Nephron progenitor cell (in vitro differentiated cells): ENCODE measurements at places on chromosomes 6 and 20.

DNA sequence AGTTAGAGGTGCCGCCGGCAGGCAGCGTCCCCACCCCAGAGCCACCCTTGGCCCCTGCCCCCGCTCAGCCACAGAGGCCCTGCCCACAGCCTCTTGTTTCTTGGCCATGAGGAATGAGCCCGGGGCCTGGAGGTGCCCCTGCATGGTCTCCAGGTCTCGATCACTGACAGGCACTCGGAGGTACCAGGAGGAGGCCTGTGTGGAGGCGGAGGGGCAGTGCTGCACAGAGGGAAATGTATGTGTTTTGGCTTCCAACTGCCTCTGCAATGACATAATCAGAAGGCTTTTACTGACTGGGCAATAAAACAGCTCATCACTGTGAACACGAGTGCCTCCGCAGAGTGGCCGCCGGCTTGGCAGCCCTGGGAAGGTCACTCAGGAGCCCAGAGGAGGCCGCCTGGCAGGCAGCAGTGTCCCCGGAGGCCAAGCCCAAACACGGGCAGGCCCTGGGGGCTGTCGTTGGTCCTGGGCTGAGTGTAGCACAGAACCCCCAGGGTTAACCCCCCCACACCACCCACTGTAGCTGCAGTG, 61.1 kb upstream of the GATA5 start:
- DNase-seq = no peak

DNA sequence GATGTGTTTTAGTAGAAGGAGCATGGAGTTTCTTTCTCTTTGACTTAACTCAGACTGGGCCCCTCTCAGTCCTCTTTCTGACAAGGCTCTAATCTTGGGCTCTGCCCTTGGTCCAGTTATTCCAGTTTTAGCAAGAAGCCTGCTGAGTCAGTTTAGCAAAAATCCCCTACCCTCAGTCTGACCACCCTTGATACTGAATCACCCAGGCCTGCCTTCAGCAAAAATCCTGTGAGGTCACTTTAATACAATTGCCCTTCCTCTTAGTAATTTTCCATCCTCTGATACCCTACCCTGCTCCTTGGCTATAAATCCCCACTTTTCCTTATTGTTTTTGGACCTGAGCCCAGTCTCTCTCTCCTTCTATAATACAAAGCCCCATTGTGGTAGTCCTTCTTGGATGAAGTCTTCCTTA, 326.7 kb upstream of the NOX3 start:
- DNase-seq = no peak

- no peak for DNase-seq
Observed at GRCh38 chr20:8151372-8151771, 19.3 kb downstream of the PLCB1 start.

DNA sequence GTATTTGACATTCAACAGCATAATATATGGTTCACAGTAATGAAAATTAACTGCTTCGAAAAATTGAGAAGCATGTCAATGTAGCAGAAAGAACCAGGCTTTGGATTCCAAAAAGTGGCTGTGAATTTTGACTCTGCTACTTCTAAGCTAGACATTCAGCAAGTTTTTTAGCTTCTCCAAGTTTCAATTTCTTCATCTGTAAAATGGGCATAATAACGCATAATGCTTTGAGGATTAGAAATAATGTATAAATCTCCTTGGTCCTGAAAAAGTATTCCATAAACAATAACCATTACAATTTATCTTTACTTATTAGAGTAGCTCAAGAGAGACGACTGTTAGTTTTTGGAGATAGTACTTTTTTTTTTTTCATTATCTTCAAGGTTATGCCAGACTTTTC, 7.7 kb downstream of the BLTP3A start:
- DNase-seq = no peak

- DNase-seq = no peak
Observed at GRCh38 chr6:122438975-122439374, 32.6 kb downstream of the SERINC1 start.

DNA sequence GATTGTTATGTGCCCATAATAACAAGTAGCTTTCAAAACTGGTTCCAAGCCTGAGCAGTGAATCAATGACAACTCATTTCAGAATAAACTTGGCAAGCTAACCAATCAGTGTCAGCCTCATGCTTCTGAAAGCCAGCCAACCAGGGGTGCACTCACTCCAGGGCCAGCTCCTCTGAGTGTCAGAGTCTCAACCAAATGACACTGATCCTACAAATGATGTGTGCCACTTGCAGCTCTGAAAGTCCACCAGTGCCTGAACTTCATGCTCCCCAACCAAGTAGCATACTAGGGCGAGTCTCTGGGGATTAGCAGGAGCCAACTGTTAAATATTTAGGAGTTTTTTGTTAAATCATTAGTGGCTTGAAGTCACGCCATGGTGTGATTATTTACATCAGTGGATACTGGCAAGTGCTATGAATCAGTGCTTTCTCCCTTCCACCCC, 4.5 kb downstream of the IYD start:
- DNase-seq = no peak

GRCh38 chr20:48794360-48794759, 33.4 kb downstream of the PREX1 start:
- peak; percentile 52 for DNase-seq

GRCh38 chr6:20467437-20467836, 65.8 kb downstream of the E2F3 start:
- no peak for DNase-seq

- DNase-seq = no peak
Observed at GRCh38 chr6:111012143-111012452, 30.3 kb downstream of the RPF2 start.

GRCh38 chr6:33391922-33392594, 435 bp downstream of the KIFC1 start:
- no peak for DNase-seq

DNA sequence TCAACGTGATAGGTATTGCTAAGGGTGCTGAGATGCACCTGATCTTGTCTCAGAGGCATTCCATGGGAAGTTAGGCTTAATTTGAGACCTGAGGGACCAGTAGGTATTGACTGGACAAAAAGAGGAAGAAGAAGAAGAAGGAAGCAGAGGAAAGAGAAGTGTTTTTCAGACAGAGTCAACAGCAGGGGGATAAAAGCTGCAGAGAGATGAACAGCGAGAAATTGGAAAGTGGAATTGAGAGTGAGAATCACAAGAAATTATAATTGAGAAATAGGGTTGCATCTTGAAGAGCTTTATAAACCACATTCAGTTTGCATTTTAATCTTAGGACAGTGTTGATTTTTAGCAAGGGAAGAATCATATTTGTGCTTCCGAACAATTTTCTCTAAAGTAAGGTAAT, 254.0 kb downstream of the CD83 start:
- DNase-seq = no peak

- DNase-seq = no peak
Observed at GRCh38 chr6:54217018-54217417, 91.2 kb upstream of the TINAG start.

DNA sequence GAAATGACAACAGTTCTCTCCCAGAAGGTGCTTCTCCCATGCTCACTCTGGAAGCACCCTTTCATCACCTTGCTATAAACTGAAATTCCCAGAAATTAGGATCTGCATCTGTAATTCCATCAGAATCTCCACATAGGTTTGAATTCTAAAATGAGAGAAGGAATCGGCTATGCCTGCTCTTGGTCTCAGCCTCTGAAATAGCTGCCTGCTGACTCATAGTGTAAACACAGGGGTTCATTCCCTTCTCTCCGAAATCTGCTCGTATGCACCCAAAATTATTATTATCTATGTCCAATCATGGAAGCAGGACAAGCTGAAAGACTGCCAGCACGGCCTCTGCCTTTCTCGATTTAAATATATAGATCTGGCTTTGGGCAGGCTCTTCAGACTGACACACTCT, 74.6 kb upstream of the TAB2 start:
- DNase-seq = no peak

DNA sequence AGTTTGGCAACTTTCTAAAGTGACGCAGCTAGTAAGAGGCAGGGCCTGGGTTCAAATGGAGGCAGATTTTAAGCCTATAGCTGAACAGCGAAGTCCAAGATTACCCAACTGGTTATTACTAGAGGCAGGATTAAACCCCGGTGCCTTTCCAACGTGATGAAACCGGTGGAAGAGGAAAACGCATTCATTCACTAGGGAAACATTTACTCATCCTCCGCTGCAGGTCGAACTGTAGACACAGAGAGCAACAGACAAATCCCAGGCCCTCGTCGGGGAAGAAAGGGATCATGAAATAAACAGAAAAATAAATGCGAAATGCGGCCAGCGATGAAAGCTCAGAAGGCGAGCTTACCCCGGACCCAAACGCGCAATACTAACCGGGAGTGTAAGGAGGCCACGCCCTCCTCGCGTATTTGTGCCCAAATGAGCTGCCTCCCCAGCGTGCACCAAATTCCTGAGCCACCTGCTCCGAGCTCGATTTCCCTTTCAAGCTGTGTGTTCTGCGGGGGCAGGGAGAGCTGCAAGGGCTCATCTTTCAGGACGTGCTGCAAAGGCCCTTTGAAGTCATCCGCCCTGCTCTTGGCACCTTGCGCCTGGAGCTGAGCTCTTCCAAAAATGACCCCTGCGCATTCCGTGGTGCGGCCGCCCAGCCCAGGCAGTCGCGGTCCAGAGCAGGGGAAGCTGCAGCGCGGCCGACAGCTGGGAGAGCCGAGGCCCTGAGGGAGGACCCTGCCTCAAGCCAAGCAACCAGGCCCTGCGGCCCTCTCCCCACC, 46.9 kb downstream of the PDYN start:
- DNase-seq = peak; percentile 75

- no peak for DNase-seq
Observed at GRCh38 chr6:127956956-127957355, 56.1 kb upstream of the THEMIS start.

DNA sequence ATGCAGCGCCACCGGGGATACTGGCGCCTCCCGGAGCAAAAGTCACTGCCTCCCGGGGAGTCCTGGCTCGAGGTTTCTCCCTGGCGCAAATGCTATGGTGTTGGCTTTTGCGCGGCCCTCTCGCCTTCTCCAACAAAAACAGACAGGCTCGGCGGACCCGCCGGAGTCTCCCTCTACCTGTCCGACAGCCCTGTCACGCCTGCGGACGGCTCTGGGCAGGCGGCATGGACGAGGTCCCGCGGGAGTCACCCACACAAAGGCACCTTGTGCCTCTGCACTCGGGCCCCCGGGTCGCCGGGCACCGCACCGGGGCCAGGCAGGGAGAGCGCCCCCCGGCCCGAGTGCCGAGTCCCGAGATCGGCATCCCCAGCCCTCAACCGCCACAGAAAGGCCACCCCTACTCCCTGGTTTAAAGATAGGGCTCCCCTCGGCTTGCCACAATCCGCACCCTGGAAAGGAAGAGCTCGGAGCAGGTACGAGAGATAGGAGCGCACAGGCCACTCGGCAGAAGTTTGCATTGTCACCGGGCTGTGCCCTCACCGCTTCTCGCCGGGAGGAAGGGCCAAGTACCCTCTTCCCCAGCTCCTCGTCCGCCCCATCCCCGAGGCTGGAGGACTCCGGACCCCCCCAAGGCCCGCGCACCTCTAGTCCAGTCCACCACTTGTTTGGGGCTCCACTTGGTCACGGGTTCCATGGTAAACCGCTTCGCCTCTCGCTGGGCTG, 903 bp downstream of the CNKSR3 start:
- DNase-seq = peak; percentile 54

GRCh38 chr6:159107451-159108260, 61.5 kb upstream of the FNDC1 start:
- no peak for DNase-seq

- DNase-seq = no peak
Observed at GRCh38 chr6:168782187-168782751, 341.3 kb downstream of the SMOC2 start.

- no peak for DNase-seq
Observed at GRCh38 chr6:84344005-84344404, 116.6 kb upstream of the CEP162 start.

GRCh38 chr6:98716341-98716740, 118.0 kb upstream of the POU3F2 start:
- peak; percentile 45 for DNase-seq

DNA sequence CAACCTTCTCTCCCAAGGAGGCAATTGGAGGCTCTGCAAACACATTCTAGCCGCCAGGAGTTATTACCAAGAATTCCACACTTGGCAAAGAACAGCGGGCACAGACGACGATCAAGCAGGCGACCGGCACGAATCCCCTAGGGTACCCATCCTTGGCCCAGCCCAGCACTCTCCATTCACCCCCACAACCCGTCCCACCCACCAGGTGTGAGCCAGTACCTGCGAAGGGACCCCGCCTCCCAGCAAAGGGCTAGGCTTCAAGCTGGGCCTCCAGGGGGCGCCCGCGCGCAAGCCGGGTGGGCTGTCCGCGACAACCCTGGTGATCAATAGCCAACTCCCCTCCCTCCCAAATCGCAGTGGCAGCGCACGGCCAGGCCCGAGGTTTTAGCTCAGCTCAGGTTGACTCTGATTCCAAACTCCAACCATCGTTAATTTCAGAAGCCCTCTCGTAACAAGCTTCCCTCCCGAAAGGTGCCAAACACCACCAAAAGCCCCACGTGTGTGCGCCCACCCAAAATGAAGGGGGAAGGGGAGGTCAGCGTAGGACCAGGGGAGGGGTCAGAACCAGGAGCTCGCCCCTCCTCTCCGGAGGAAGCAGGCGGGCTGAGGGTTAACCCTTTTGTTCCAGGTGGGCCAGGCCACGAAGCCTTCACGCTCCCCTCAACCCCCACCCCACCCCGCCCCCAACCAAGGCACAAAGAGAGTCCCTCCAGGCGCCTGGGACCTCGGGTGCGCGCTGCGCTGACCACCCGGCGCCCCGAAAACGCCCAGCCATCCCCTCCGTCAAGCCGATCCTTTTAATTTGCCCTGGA, 2.1 kb downstream of the SALL4 start:
- peak; percentile 98 for DNase-seq

DNA sequence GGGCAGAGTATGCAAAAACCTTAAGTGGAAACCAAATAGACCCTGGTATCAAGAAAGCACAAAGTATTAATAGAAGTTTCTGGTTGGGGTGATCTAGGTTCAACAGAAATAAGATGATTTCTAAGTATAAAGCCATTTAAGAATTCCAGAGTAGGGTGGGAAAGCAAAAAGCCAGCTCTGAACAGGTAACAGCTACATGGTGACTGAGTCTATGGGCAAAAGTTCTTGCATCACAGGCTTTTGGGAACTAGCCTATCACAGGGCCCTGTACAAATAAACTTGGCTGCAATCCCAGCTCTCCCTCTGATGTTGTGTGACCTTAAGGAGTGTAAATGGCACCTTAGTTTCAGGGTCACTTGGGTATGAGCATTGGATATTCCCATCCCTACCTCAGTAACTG, 5.5 kb downstream of the TCF19 start:
- no peak for DNase-seq

DNA sequence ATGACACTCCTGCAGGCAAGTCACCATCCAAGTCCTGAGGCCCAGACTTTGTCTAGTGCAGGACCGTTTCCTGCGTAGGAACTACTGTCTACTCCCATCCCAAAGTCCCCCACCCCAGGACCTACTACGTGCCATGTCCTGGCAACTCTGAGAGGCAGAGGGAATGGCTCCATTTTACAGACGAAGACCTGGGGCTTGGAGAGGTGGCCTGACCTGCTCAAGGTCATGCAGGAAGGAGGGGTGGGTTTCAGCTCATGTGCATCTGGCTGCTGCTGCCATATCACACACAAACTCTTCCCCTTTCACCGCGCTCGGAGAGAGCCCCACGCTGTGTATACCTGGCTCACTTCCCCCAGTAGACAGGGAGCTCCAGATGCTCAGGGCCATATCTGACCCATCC, 1.2 kb upstream of the NOL4L start:
- no peak for DNase-seq
